ENCODE measurements at places on chromosomes 13 and 19.

GRCh38 chr13:21051675-21052074 is 9.7 kb downstream of the LATS2 start:
- no peaks in the 10 kb centered on the region for H3K36me3 ChIP-seq
- DNase-seq = no peak
- no peak overlapping the region for H3K27ac ChIP-seq
- H3K4me3 ChIP-seq = no peak overlapping the region
- H3K27me3 ChIP-seq = no peaks in the 10 kb centered on the region

- H3K4me3 ChIP-seq = peak overlapping the region; percentile 49
- H3K27me3 ChIP-seq = peaks cover 56% of the 10 kb centered on the region
- H3K4me1 ChIP-seq = peaks cover 4% of the 10 kb centered on the region
- H3K36me3 ChIP-seq = no peaks in the 10 kb centered on the region
These were observed 423 bp downstream of the KLK8 start for GRCh38 chr19:51000981-51001380.

DNA sequence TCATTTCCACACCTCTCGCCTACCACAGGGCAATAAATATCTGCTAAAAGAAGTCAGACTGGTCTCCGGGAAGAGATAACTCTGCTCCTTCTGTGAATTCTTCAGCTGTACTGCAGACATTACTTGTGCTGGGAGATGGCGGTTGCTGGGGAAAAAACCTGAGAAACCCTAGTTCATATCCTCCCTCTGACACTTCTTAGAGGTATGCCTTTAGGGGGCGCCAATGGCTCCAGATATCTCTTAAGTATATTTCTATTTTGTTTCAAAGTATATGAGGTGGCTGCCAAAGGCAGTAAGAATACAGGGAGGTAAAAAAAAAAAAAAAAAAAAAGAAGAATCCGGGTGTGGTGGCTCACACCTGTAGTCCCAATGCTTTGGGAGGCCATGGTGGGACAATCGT is 175.2 kb downstream of the PAN3 start:
- no peak overlapping the region for H3K4me3 ChIP-seq
- no peaks in the 10 kb centered on the region for H3K27me3 ChIP-seq
- H3K27ac ChIP-seq = no peak overlapping the region

DNA sequence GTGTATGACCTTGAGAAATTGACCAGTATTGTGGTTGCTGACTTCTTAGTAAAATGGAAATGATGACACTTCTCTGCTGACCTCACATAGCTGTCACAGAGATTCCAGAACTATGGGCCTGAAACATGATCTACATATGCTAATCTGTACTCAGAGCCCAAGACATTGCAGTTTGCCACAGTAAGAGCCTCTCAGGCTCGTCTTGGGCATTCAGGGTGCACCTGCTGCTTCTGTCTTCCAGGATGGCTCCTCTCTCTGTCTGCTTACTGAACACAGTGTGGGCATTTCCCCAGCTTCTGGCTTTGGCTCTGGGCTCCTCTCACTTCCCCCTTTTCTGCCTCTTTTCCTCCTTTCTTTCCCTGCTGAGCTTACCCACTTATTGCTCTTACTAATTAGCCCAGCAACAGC is 22.3 kb upstream of the SLC46A3 start:
- no peaks in the 10 kb centered on the region for H3K4me1 ChIP-seq
- H3K4me3 ChIP-seq = no peak overlapping the region
- no peak for DNase-seq
- H3K27me3 ChIP-seq = no peaks in the 10 kb centered on the region
- H3K27ac ChIP-seq = no peak overlapping the region
- H3K36me3 ChIP-seq = no peaks in the 10 kb centered on the region

DNA sequence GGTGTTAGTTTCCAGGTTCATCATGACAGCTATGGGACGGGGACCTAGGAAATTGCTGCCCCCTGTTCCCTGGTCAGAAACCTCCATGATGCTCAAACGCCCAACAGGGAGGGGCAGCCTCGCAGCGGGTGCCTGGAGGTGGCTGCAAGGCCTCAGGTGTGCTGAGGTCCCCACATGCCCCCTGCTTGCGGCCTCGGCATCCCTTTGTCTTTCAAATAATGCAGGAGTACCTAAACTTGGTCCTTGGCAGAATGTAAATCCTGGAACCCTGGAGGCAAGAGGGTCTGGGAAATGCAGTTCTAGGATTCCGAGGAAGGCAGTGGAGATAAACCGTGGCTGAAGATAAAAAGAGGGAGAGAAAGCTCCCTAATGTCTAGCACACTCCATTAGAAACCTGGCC is 52.4 kb downstream of the SKA3 start:
- no peaks in the 10 kb centered on the region for H3K36me3 ChIP-seq
- no peak for DNase-seq
- no peak overlapping the region for H3K27ac ChIP-seq
- H3K4me3 ChIP-seq = no peak overlapping the region
- no peaks in the 10 kb centered on the region for H3K4me1 ChIP-seq

DNA sequence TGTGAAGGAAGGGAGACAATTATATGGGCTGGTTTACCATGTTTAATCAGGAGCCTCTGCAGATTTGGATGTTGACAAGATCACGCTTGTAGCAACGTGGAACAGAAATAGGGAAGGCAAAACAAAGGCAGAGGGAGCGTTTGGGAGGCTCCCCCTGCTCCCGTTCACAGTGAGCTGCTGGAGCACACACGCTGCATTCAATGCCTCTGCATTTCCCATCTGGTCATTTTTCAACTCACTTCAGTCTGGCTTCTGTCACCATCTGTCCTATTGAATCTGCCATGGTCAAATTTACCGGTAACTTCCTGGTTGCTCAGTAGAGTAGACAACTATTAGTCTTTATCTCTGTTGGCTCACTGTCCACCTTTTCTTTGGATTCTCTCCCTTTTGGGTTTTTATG is 91.0 kb downstream of the NHLRC3 start:
- no peaks in the 10 kb centered on the region for H3K4me1 ChIP-seq
- H3K27me3 ChIP-seq = no peaks in the 10 kb centered on the region
- no peak for DNase-seq

DNA sequence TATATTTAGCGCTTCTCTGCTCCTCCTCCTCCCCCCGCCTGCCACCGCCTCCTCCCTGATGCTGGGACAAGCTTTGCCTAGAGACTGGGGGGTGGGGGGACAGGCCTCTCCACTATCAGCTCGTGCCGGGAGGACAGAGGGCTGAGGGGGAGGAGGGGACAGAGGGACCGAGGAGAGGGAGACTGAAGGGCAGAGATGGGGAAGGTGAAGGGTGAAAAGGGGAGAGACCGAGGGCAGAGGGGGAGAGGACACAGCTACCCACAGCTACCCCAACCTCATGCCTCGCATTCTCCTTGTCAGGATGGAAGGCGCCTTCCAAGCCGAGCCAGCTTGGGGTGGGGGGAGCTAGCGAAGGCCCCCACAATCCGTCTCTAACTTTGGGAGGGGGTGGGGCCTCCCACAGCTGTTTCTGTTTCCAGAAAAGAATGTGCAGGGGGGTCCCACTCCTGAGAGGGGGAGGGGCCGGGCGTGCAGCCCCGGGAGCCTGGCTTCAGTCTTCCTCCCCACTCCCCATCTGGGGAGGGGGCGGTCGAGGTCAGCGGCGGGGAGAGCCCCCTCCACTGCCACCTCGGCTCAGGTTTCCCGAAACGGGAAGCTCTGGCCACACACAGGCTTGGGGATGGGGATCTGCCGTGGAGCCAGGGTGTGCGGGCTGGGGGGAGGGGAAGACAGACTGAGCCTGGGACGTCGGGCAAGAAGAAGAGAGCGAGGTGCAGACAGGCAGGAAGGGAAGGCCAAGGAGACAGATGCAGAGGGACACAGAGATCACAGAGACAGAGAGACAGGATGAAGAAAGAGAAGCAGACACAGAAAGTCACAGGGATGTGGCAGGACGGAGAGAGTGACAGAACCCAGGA is 1.6 kb downstream of the DACT3 start:
- peak overlapping the region; percentile 55 for H3K4me3 ChIP-seq
- no peaks in the 10 kb centered on the region for H3K36me3 ChIP-seq
- peaks cover 51% of the 10 kb centered on the region for H3K4me1 ChIP-seq
- H3K27me3 ChIP-seq = peaks cover 3% of the 10 kb centered on the region
- no peak for DNase-seq
- peak overlapping the region; percentile 62 for H3K27ac ChIP-seq

- no peak overlapping the region for H3K4me3 ChIP-seq
- H3K27me3 ChIP-seq = no peaks in the 10 kb centered on the region
- no peak overlapping the region for H3K27ac ChIP-seq
These were observed 24.4 kb upstream of the DOCK9 start for GRCh38 chr13:99002172-99002710.

DNA sequence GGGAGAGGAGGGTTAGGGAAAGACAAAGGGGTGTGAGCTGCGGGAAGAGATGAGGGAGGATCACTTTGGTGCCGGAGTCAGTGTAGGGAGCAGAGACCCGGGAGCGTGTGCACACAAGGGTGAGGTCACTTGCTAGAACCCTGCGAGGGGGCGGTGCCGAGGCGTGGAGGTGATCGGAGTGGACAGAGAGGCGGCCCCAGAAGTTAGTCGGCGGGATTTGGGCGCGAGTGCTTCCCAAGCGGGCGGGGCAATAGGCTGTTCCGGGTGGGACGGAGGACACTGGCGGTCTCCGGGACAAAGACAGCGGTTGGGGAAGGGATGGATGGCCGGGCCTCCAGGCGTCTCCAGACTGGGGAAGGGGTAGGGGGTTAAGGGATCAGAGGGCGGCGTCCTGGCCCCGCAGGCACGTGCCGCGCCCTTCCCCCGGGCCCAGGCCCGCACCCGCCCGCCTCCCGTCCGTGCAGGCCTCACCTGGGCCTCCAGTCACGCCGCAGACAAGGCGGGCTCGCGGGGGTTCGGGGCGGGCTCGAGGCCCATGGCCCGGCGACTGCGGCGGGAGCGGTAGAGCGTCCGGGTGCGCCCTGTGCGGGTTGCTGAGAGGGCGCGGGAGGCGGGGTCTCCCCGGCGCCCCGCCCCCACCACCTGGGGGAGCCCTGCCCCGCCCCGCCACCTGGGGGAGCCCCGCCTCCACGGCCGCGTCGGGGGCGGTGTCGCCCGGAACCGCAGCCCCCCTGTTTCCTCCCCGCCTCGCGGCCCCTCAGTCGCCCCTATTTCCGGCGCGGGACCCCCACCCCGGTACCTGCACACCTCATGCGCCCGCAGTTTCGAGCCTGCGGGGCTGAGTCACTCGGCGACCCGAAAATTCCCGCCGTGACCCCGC is at the start of gene LPAR2:
TSS of gene LPAR2 (minus strand) at position 600 of the 880 bp plus-strand sequence. CDS start 945 bp downstream, outside the sequence.
- peak within 1 kb of the TSS; percentile 71 for H3K4me3 ChIP-seq
- H3K27me3 ChIP-seq = peaks cover 9% of the 10 kb centered on the region
- no peaks in the 10 kb centered on the region for H3K36me3 ChIP-seq

DNA sequence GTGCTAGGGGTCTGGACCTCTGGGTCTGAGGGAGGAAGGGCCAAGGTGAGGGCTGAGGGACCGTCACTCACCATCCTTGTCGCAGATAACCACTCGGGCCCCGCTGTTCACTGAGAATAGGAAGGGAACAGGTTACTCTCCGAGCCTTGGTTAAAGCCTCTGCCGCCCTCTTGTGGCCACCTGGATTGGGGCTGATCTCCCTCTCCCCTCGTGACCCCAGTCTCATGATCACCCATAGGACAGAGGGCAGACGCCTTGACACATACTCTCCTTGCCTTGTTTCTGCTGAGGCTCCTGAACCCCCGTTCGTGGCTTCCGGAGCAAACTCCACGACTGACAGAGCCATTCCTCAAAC is 580 bp downstream of the HSD17B14 start:
- peak overlapping the region; percentile 80 for H3K27ac ChIP-seq
- peak; percentile 51 for DNase-seq
- peak overlapping the region; percentile 62 for H3K4me3 ChIP-seq
- H3K4me1 ChIP-seq = no peaks in the 10 kb centered on the region

- DNase-seq = no peak
These were observed 4.0 kb downstream of the IZUMO2 start for GRCh38 chr19:50159078-50159477.

- H3K36me3 ChIP-seq = peaks cover 14% of the 10 kb centered on the region
- no peaks in the 10 kb centered on the region for H3K27me3 ChIP-seq
- H3K4me1 ChIP-seq = no peaks in the 10 kb centered on the region
- no peak overlapping the region for H3K27ac ChIP-seq
- no peak for DNase-seq
These were observed 11.1 kb downstream of the PPP5C start for GRCh38 chr19:46357846-46358583.

DNA sequence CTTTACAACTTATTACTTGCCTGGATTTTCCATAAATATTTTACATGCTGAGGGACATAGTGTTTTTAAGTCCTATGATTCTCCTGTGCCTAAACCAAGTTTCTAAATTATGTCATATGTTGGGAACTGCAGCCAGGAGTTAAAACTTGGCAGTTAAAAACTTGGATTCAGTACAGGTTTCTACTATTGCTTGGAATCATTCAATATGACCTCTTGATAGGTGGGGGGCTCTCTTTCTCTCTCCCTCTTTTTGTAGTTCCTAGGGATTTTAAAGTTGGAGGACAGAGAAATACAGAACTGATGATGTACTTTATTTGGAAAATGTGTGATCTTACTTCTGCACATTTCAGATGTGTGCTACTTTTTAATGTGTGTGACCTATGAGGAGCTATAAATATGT is 4.7 kb downstream of the CSNK1A1L start:
- no peak overlapping the region for H3K27ac ChIP-seq
- H3K4me3 ChIP-seq = no peak overlapping the region
- no peaks in the 10 kb centered on the region for H3K36me3 ChIP-seq
- no peaks in the 10 kb centered on the region for H3K4me1 ChIP-seq
- H3K27me3 ChIP-seq = no peaks in the 10 kb centered on the region

GRCh38 chr19:48554385-48555091 is 2.6 kb downstream of the SULT2B1 start:
- peak overlapping the region; percentile 74 for H3K27ac ChIP-seq
- H3K36me3 ChIP-seq = no peaks in the 10 kb centered on the region
- H3K4me1 ChIP-seq = peaks cover 79% of the 10 kb centered on the region
- DNase-seq = no peak
- H3K27me3 ChIP-seq = no peaks in the 10 kb centered on the region

GRCh38 chr13:112893570-112894422 is 75.2 kb upstream of the MCF2L start:
- no peak for DNase-seq
- H3K27ac ChIP-seq = no peak overlapping the region
- H3K27me3 ChIP-seq = peaks cover 96% of the 10 kb centered on the region
- H3K4me1 ChIP-seq = peaks cover 43% of the 10 kb centered on the region

- no peak for DNase-seq
- H3K4me3 ChIP-seq = no peak overlapping the region
- peak overlapping the region; percentile 21 for H3K27ac ChIP-seq
These were observed 40.2 kb downstream of the CARS2 start for GRCh38 chr13:110665491-110666254.
